Stimulated activated CD4-positive, alpha-beta T cell treated with anti-CD3 and anti-CD28 coated beads, TNF-alpha, amount 100 ng/mL, for 48 hours (primary cell): ENCODE measurements at places on chromosomes 5 and 9.

DNA sequence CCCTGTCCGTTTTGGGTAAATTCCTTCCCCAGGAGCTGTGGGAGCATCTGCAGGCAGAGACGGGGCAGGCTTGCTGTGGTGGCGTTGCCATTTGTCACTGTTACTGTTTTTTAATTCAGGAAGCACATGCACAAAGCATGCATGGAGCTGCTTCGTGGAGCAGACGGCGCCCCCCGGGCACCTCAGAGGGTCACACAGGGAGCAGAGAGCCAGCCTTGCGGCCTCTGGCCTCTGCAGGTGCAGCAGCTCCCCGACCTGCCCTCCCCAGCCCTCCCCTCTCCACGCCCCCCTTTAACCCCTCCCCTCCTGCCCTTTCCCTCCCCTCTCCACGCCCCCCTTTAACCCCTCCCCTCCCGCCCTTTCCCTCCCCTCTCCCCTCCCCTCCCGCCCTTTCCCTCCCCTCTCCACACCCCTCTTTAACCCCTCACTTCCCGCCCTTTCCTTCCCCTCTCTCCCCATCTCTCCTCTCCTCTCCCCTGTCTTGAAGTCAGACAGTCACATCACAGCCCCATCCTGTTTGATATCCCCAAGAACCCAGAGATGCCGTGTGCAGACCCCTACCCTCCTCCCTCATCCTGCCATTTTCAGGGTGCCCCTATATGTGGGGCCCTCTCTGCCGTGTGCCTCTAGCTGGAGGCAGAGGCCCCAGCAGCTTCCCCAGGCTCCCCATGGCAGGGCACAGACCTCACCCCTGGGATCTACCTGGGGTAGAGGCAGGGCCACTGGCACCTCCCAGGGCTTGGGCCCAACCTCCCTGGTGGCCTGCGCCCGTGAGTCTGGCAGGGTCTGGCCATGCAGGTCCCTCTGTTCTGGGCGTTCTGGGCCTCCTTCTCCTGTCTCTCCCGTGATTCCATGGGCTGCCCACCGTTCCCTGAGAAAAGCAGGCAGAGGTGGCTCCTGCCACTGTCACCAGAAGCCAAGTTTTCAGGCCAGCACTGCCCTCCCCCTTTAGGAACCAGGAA, 29.6 kb upstream of the UBAC1 start:
- no peak for DNase-seq

- no peak for DNase-seq
Observed at GRCh38 chr5:153122403-153122802, 368.1 kb upstream of the GRIA1 start.

DNA sequence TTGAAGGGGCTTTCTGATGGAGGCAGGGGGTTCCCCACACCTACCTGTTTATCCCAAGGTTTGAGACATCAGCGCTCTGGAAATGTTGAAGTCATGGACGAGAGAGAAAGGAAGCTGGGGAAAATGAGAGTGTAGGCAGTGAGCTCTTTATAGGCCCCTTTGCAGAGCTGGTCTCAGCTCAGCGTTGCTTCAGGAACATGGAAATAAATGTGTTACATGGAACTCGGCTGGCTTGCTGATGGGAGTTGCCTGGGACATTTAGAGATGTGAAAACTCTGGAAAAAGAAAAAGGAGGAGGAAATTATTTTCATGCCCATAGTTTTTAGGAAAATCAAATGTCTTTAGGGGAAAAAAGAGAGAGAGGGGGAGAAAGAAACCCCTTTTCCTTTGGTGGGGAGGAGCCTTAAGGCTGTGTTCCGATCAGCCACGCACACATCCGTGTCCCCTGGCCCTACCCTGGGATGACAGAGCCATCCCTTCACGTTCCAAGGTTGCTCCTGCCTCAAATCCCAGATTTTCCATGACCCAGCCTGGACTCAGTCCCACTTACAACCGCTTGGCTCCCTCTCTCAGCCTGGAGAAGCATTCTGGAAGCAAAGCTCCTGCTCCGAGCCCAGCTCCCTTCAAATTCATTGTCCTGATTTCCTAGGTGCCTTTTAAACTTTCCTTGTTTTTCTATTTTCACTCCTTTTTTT, 78.3 kb downstream of the COL27A1 start:
- DNase-seq = no peak

DNA sequence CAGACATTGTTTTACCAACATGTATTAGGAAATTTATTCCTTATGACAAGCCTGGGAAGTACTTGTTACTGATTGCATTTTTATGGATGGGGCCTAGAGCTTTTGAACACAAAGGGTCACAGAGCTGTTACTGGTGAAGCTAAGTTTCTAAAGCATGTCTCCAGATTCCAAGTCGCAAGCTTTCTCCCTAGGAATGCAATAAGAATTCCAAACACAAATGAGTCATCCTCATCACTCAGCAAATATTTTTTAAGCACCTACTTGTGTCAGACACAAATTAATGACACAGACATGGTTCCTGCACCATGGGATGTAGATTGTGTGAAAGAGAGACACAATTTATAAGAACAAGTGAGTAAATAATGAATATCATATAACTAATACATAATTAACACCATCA, 11.0 kb upstream of the SH3RF2 start:
- DNase-seq = no peak

GRCh38 chr5:157469073-157469472, 9.1 kb downstream of the NIPAL4 start:
- no peak for DNase-seq

GRCh38 chr5:176636426-176636825, 6.0 kb downstream of the EIF4E1B start:
- no peak for DNase-seq

GRCh38 chr5:115179030-115179393, 9.3 kb upstream of the TRIM36 start:
- DNase-seq = no peak

- no peak for DNase-seq
Observed at GRCh38 chr9:13447843-13448422, 168.4 kb upstream of the MPDZ start.

GRCh38 chr5:54526604-54527288, 9.2 kb downstream of the SNX18 start:
- DNase-seq = no peak

GRCh38 chr5:120602033-120602432, 137.9 kb downstream of the PRR16 start:
- no peak for DNase-seq

- no peak for DNase-seq
Observed at GRCh38 chr9:28547527-28547926, 974.2 kb upstream of the C9orf72 start.

DNA sequence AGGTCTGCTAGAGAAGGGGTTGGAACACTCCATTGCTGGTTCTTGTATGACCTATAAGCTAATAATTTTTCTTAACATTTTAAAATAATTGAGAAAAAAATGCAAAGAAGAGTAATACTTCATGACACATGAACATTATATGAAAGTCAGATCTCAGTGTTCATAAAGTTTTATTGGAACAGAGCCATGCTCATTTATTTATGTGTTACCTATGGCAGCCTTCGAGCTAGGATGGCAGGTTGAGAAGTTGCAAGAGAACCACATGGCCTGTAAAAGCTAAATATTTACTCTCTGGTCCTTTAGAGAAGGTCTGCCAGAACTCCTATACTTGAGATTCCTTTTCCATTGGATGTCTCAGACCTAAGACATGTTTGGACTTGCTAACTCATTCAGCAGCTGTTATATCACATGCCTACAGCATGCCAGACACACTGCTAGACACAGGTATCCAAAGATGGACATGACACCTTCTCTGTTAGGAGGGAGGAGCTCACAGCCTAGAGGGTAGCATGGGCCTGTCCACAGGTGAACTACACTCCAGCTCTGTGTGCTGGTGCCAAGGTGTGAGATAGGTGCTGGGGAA, 304.3 kb downstream of the ARHGAP26 start:
- DNase-seq = no peak

DNA sequence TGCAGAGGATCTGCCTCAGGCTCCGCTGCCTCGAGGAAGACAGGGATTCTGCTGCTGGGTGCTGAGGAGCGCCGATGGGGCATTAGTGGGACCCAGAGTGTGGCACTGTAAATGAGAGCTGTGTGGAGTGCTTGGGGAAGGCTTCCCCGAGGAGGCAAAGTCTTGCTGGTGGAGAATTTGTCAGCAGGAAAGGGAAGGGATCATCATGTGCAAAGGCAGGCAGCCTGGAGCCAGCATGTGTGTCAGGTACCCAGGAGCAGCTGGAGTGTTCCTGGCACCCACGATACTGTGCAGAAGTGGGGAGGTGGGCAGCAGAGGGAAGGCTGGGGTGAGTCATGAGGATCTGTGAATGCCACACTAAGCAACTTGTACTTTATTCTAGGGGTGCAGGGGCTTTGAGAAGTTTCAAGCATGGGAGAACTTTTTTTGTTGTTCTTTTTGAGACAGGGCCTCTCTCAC, 12.3 kb downstream of the B4GALT7 start:
- no peak for DNase-seq

- DNase-seq = no peak
Observed at GRCh38 chr5:13574574-13574973, 369.9 kb downstream of the DNAH5 start.

GRCh38 chr9:78765861-78766260, 468.9 kb downstream of the PSAT1 start:
- no peak for DNase-seq

DNA sequence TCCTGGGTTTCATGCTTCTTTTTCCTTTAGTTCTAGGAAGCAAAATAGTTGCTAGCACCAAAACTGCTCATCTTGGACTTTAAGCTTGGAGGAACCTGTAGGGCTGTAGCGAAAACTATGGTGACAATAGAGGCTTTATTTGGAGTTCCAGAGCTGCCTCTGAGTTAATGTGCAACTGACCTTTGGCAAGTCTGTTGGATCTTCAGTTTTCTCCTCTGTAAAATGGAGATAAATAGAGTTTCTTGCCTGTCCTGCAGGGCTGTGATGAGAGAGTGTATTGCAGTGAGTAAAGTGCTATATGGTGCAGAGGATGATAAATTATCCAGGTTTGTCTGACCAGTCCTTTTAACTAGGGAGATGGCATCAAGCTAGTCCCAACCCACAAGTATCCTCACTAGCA, 417.0 kb downstream of the MAN2A1 start:
- DNase-seq = no peak

DNA sequence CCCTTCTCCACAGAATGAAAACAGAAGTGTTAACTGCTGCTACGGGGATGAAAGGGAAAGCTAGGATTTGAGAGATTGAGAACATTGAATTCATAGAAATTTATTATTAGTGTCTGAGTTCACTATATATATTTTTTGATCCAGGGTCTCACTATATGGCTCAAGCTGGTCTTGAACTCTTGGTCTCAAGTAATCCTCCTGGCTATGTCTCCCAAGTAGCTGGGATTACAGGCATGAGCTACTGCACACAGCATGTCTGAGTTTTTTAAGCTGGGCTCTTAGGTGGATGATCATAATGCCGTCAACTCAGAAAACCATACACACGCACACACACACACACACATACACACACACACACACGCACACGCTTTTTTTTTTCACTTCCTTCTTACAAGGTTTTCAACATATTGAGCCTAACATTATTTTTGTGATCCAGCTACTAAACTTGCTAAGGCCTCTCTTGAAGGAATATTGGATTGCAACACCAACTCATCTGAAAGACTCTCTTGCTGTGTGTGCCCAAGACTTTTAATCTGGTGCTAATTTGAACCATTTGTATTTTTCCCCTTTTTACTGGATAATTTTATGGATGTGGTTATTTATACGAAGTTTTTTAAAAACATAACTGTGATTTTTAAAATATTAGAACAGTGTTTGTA, 1045.4 kb downstream of the DTWD2 start:
- DNase-seq = no peak

GRCh38 chr5:173714551-173715428, 98.3 kb upstream of the BOD1 start:
- no peak for DNase-seq

GRCh38 chr5:63131626-63132285, 553.1 kb downstream of the LRRC70 start:
- no peak for DNase-seq

DNA sequence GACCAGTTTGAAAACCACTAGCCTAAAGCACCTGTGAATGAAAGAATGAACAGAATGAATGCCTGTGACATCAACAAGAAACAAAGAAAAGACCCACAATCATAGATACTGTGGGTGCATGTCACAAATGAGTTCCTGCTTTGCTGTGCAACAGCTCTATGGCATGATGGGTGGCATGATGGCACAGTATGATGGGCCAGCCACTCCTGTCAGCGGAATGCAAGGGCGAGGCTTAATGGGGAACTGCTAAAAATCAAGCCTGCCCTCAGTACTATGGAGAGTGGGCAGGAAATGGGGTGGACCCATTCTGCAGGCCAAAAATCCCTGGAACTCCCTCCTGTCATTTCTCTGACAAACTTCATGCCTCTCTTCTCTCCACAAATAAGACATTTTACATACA, 89.0 kb downstream of the DCP2 start:
- DNase-seq = no peak

- no peak for DNase-seq
Observed at GRCh38 chr9:21555911-21556310, 73.8 kb upstream of the IFNE start.

DNA sequence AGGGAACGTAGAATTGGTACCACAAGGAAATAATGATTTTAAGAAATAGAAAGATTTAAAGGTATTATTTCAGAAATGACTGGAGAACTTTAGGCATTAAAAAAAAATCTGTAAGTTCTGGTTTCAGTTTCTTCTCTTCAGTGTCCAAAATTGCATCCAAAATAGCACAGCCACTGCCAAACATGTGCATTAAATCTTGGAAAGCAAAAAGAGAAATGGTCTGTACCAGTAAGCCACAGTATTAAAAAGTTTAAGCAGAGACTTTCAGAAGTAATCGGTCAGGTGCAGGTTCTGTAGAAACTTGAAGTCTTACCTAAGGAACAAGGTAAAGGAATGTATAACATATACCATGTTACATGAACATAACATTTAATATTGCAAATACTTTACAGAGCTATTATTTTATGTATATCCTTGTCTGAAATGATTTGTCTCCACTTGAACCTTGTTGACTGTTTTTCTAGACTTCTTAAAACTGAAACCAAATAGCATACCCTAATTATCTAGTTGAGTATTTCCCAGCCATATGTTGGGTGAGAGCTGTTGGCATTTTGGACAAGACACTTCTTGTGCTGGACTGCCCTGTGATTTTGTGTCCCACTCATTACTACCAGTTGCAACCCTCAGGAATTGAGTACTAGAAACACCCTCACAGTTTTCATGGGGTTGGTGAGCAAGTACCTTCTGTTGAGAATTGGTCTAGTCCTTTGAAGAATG, 32.1 kb downstream of the NIPBL start:
- DNase-seq = no peak

DNA sequence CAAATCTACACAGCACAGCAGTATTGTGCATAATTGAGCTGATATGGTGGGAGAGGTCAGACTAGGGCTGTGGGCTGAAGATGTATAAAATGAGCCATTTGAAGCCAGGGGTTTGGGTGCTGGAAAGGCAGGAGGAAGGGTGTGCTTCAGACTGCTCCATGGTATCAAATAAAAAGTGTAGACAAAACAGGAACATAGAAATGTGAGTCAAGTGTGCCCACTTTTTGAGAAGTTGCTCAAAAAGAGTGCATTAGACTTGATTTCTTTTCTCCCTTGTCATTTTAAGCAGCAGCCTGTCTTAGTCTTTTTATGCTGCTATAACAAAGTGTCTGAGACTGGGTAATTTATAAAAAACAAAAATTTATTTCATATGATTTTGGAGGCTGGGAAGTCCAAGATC, 55.8 kb upstream of the ZFAND5 start:
- DNase-seq = no peak

GRCh38 chr9:37944671-37945481, 40.9 kb upstream of the SLC25A51 start:
- DNase-seq = no peak
